ENCODE measurements at places on chromosomes 3 and 15. TPM values are rescaled to one million over a fixed set of nuclear protein-coding genes. Genes with fewer than 3 reads are reported as not detected.

DNA sequence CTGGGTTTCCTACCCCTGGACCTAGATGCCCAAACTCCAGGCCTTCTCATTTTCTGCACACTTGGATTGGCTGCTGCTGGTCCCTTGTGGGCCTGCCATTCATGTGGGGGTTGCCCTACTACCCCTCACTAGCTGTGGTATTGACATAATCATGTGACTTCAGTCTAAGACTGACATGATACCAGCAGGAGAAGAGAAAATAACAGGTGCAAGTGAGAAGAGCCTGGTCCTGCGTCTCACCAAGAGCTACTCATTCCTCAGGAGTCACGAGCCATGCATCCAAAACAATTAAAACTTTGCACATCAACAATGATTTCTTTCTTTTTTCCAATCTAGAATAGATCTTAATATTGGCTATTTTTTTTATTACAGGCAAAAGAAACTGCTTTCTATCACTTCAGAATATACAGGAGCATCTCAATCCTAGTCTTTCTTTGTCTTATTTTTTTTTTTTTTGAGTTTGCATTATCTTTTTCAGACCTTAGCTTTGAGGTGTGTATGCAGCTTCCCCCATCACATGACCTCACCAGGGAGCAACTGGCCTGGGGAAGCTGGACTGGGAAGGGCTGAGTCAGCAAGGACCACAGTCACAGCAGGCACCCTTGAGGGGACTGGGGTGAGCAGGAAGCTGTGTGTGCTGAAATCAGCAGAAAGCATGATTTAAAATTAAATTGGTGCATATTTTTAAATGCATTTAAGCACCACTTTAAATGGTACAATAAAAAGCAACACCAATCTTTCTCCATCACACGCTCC, 27.6 kb downstream of the SLC9A9 start:
- H3K27me3 ChIP-seq = no peaks in the 10 kb centered on the region
- no peak for DNase-seq
- no peaks in the 10 kb centered on the region for H3K4me1 ChIP-seq
- no peak overlapping the region for H3K27ac ChIP-seq
- H3K36me3 ChIP-seq = no peaks in the 10 kb centered on the region

Gene BBS4
- total RNA-seq = 11.8 TPM

Gene DPPA4
- not detected for total RNA-seq

- no peaks in the 10 kb centered on the region for H3K27me3 ChIP-seq
- no peaks in the 10 kb centered on the region for H3K36me3 ChIP-seq
Measured at GRCh38 chr3:90052425-90052950, 945.1 kb downstream of the EPHA3 start.

GRCh38 chr3:54988838-54989630, 61.2 kb upstream of the LRTM1 start:
- peaks cover 21% of the 10 kb centered on the region for H3K4me1 ChIP-seq
- H3K27me3 ChIP-seq = no peaks in the 10 kb centered on the region
- H3K27ac ChIP-seq = peak overlapping the region; percentile 42
- no peaks in the 10 kb centered on the region for H3K36me3 ChIP-seq

DNA sequence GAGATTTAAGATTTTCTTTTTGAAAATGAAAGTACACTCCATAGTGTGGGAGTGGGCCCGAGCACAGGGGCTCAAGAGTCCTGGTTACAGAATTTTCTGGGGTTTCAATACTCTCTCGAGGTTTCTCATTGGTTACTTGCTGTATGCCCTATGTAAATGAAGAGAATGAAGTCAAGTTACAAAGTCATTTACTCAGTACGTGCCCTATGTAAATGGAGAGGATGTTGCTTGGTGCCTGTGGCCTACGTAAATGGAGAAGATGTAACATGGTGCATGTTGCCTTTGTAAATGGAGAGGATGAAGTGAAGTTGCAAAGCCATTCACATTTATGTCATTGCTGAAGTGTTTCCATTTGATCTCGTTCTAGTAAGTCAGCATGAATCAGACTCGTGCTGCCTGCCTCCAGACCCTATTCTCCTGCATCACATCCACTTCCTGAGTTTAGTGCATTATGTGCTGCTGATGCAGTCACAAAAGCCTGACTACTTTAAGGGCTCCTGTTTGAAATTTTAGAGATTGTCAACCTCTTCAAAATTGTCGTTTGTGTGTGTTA, 302.0 kb downstream of the ZBBX start:
- no peaks in the 10 kb centered on the region for H3K27me3 ChIP-seq
- no peaks in the 10 kb centered on the region for H3K4me1 ChIP-seq
- H3K4me3 ChIP-seq = no peak overlapping the region
- H3K36me3 ChIP-seq = no peaks in the 10 kb centered on the region
- H3K27ac ChIP-seq = no peak overlapping the region

Gene ARPIN
- total RNA-seq = 11.4 TPM

- no peaks in the 10 kb centered on the region for H3K4me1 ChIP-seq
- H3K27me3 ChIP-seq = no peaks in the 10 kb centered on the region
- H3K36me3 ChIP-seq = no peaks in the 10 kb centered on the region
- DNase-seq = no peak
- no peak overlapping the region for H3K4me3 ChIP-seq
Measured at GRCh38 chr3:19396726-19397125, 248.4 kb downstream of the KCNH8 start.

DNA sequence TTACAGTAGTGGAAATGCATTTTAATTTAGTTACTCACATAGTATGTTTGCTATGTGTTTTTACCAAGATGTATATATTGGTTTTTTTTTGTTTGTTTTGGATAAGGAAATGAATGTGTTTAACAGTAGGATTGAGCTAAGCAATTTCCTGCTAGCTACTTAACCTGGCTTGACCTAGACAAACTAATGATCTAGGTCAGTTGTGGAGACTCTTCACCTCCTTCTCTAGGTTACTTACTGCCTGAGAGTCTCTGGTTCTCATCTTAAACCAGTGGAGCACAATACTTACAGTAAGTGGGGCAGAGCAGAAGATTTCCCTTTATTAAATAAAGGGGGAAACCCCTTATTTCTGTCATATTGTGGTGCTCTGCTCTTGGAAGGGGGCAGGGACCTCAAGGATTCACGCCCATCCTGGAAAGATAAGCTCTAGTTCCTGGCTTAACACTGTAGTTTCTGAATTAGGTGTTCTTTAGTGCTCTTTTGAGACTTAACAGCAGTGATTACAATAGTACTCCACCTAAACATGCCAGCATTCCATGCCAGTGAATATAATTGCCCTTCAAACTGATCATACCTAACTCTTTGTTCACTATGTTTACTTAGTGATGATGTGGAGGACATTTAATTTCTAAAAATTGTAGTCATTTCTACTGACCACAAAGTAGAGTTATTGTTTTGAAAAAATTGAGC, 79.9 kb downstream of the UBP1 start:
- no peaks in the 10 kb centered on the region for H3K36me3 ChIP-seq
- H3K27me3 ChIP-seq = no peaks in the 10 kb centered on the region
- H3K4me3 ChIP-seq = no peak overlapping the region
- H3K27ac ChIP-seq = no peak overlapping the region

DNA sequence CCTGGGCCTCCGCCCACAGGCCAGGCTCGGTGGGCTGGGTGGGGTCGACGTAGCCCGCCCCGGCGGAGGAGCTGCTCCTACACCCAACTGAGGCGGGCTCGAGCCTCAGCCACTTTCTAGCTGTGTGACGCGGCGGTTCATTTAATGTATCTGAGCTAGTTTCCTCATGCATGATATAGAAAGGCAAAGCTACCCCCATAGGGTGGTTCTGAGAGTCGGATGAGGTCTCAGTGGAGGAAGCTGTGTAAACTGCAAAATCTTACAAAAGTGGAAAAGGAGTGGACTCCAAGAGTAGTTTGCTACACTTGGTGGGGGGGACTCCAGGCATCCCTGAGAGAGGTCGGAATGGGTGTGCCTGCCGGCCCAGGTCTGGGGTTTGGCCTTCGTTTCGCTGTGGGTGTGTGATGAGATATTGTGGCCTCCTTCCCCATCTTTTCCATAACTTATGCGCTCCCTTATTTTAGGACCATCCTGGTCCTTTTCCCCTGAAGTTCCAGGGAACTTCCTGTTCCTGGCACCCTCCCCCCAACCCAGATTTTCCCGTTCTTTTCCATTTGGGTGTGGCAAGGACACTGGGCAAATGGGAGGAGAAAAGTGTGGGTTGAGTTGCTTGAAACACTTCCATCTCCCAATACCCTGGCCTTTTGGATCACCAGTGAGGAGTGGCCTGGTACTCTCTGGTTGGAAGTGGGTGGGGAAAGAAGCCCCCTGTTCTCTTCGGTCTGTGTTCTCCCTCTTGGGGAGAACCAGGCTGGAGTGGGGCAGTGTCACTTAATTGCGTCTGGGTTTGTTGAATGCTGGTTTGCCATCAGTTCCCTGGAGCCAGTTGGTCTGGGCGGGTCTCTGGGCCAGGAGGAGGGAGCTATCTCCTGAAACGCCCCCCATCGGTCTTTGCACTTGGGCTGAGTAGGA, 1.1 kb downstream of the PDIA5 start:
- H3K4me3 ChIP-seq = peak overlapping the region; percentile 99
- no peaks in the 10 kb centered on the region for H3K27me3 ChIP-seq
- H3K27ac ChIP-seq = peak overlapping the region; percentile 89

Gene CACNA2D3
- total RNA-seq = 21.2 TPM

DNA sequence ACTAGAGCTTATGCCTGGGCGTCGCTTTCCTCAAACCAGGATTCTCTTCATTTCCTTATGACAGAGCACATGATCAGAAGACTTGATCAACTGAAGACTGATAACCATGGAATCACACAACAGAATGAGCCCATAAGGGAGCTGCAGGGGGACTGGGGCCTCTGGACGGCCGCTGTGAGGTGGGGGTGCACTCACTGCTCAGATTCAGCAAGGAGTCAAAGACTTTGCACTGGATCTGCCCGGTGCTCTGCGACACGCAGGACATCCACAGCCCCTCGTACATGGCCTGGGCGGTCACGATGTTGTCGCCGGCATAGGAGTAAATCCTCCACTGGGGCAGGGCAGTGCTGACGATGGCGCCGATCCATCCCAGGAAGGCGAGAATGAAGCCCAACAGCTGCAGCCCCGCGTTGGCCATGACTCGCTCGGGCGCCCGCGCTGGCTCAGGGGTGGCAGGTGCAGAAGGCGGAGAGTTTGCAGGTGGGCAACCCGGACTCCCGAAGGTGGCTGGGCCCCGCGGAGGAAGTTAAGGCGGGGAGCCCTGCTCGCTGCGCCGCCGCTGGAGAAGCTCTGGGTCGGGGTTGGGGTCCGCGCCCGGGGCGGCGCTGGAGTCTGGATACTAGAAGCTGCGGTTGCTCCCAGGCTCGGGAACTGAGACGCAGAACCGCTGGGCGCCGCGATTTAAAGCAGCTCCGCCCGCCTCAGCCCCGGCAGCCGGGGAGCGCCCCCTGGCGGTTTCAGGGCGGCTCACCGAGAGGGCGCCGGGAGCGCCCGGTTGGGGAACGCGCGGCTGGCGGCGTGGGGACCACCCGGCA, at the start of gene CLDN1:
Gene CLDN1, minus strand, starts transcription at position 658 of the 815 bp plus-strand sequence. Its CDS starts 240 bp downstream, at position 418.
- no peaks in the 10 kb centered on the region for H3K36me3 ChIP-seq
- peak; percentile 81 for DNase-seq
- H3K4me3 ChIP-seq = peak within 1 kb of the TSS; percentile 74
- peaks cover 34% of the 10 kb centered on the region for H3K27me3 ChIP-seq
- peaks cover 26% of the 10 kb centered on the region for H3K4me1 ChIP-seq
- no peak within 1 kb of the TSS for H3K27ac ChIP-seq

DNA sequence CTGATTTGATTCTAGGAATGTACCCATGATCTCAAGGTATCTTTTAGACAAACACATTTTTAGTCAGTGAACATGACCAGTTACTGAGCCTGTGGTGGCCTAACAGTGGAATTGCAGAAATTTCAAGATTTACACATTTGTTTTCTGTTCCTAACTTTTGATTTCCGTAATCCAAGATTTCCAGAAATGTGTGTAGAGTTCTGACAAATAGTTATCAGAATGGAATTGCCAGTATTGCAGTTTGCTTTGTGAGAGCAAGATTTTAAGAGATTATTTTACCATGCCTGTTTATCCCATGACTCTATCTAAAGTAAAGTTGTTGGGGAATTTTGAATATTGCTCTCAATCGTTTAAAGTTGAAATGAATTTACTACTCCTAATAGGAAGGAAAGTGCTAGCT, 11.7 kb upstream of the UTS2B start:
- no peak overlapping the region for H3K4me3 ChIP-seq
- H3K4me1 ChIP-seq = peaks cover 100% of the 10 kb centered on the region
- no peaks in the 10 kb centered on the region for H3K27me3 ChIP-seq
- no peak for DNase-seq
- no peaks in the 10 kb centered on the region for H3K36me3 ChIP-seq

All from left ventricle myocardium inferior (tissue), 1 donor.